NCI-H446 treated with DMSO at 0.1 percent for 48 hours (cell line): ENCODE measurements at places on chromosomes 7 and 10.

DNA sequence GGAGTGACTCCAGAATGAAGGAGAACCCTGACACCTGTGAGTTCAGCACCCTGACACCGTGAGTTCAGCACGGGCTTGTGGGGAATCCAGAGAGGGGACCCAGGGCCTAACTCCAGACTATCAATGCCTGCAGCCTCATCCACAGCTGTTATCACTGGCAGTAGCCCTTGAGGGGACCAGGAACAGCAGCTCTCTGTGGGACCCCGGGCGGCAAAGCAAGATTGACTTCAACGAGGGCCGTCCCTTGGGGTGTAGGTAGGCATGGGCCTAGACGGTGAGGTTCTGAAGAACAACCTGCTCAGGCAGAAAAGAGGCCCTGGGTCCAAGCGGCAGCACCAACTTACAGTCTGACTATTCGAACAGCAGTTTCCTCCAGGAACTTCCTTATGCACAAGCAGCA is 8.9 kb downstream of the GRID1 start:
- no peak for DNase-seq

GRCh38 chr10:45624724-45625123 is 47.8 kb downstream of the ZFAND4 start:
- DNase-seq, result no peak

- no peak for DNase-seq
These were observed 20.8 kb upstream of the JCAD start for GRCh38 chr10:30080161-30080560.

DNA sequence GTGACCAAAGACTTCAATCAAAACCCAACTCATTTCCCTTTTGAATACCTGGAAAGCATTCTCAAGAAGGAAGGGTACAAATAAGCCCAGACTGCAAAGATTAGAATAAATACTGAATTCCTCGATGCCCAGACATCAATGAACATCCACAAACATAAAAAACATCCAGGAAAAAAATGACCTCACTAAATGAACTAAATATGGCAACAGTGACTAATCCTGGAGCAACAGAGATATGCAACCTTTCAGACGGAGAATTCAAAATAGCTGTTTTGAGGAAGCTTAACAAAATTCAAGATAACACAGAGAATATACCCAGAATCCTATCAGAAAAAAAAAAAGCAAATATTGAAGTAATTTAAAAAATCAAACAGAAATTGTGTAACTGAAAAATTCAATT is 43.2 kb downstream of the PCLO start:
- DNase-seq, result no peak

DNA sequence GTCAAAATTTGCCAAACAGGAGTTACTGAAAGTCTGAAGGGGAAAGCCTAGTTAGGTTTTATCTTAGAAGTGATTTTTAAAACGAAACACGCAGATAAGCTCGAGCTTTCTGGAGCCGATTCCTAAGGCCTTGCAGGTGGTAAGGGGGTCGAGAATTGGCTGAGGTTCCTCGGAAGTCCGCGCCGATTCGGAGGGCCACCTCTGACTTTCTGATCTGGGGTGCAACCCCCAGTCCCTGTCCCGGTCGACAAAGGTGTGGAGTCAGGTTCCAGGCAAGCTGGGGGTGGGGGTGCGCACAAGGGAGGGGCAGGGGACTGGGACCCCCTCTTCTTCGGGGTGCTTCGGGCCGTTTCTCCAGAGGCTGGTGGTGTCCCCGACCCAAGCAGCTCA is 701 bp upstream of the CUL1 start:
- DNase-seq, result no peak
